ENCODE measurements at places on chromosomes 11 and 22.

DNA sequence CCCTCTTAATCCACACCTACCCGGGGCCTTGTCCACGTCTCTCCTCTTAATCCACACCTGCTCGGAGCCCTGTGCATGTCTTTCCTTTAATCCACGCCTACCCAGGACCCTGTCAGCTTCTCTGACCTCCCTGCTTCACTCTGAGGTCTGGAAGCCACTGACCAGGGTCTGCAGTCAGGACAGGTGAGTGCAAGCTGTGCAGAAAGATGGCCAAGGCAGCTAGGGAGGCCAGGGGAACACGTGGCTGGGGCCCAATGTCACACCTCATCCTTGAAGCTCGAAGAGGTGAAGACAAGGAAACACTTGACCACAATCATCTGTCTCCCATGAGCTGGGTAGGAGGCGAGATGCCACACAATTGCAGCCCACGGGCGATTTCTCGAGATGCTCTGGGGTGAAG, 1516.9 kb downstream of the BRD1 start:
- DNase-seq, result no peak

GRCh38 chr11:95877291-95877690, 46.6 kb downstream of the MTMR2 start:
- no peak for DNase-seq

- DNase-seq, result no peak
These were observed at the start of gene PVALB for GRCh38 chr22:36816636-36817524. Gene PVALB (minus strand): TSS chr22:36817035. CDS start chr22:36817005, 30 bp downstream.

DNA sequence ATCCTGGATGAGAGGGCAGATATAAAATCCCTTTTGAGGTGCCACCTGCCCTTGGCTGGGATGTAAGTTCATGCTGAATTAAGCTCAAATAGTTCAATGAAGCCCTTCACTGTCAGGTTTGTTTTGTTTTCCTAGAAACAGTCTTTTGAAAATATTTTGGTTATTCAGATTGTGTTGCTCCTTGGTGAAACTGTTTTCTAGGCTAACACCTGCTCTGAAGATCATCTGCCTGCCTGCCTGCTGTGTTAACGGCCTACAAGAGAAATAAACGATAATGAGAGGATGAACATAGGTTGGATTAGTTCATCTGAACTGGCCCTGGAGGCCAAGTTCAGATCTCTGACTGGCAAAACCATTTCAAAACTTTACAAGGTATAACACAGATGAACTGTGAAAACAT, 67.4 kb downstream of the ZBTB44 start:
- DNase-seq, result no peak

DNA sequence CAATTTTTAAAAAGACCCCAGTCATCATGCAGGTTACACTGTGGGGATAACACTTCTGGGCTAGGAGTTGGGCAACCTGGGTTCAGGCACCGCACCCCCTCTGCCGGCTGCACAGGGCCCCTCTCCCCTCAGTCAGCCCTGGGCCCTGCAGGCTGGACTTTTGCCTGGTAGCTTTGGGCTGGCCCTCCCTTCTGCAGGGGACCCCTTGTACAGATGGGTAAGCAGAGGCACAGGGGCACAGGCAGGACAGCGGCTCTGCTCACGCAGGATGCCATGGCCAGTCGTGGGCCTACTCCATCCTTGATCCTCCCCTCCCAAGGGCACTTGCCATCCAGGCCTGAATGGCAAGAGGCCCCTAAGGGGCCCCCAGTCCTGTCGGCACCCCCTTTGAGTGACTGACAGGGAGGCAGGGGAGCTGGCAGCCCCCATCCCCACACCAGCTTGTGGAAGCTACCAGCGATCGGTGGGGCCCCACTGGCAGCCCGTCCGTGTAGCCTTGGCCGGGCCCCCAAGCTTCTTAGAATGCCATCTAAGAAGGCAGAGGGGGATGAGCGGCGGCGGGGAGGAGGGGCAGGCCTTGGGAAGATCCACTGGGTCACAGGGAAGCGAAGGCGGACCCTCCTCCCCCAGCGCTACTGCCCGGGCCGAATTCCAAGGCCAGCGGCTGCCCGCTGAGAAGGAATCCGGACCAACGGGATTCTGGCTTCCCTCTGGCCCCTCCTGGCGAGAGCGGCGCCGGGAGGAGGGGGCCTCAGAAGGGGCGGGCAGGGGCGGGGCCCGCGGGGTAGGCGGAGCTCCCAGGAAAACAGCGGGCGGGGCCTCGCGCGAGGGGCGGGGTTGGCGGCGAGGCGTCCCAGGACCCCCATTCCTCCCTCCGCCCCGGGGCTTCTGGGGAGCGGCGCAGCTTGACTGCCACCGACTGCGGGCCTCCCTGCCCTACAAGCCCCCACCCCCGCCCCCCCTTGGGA, 6.8 kb upstream of the CHKA start:
- DNase-seq, result no peak

DNA sequence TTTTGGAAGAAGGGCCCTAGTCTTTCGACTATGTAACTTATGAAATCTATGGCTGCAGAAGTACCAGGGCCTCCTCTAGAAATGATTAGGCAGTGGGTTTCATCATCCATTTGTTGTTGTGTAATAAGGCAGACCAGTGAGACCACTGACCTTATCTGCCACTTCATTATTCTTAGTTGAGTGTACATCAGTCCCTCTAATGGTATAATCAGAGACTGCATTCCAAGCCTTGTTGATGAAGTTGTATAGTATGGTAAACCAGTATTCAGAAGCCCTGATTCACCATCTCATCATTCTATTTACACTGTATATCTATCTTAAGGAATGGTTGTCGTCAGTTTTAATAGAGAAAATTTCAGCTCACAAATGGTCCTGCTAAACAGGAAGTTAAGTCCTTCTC, 32.2 kb upstream of the GRIA4 start:
- DNase-seq, result no peak

DNA sequence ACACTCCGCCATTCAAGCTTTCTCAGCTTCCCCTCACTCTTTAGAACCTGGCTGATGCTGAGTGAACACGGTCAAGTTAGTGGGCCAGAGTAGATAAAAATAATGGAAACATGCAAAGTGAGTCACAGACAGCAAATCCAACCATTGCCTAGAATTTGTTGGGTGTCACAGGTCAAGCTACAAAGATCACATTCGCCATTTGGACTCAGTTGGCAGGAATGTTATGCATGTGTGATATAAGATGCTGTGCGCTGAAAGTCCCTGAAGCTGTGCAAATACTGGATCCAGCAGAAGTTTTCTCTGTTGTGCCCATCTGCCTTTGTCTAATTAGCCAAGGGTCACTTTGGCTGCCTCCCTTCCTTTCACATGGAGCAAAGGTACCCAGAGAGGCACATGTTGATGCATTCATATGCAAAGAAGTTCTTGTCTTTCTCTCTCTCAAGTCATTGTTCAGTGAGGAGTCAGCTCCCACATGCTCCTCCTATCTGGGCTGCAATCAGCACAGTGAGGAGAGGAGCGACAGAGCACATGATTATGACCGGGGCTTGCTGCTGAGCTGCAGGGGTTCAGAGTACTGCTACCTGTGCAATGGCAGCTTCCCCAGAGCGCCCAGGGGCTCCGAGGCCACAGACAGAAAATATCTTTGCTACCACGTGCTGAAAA, 39.7 kb downstream of the FLI1 start:
- DNase-seq, result no peak

GRCh38 chr11:129610125-129610524, 205.5 kb upstream of the TMEM45B start:
- no peak for DNase-seq

DNA sequence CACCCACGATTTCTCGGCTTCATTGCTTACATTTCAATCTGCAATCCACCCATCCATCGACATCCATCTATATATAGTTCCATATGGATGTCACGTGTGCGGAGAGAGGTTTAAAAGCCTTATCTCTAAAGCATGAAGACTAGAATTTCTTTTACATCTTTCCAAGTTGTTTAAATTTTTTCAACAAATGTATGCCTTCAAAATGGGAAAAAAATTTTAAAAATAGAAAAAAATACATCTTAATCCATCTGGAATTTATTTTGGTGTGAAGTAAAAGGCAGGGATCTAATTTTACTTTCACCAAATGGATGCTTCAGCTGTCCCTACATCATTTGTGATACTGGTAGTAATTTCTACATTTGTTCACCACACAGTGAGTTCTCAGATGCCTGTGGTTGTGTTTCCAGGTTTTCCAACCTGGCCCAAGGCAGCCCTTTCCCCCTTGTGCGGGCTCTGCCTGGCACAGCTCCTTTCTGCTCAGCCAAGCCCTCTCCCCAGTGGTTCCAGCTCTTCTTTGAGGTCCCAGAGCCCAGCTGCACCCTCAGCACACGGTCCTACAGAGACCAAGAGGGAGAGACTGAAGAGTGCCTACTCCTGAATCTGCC, 37.6 kb upstream of the KLHL35 start:
- no peak for DNase-seq
